ENCODE measurements at places on chromosomes 12 and 14.

GRCh38 chr12:118292836-118293235 lies 79.9 kb downstream of the TAOK3 start:
- DNase-seq: no peak

DNA sequence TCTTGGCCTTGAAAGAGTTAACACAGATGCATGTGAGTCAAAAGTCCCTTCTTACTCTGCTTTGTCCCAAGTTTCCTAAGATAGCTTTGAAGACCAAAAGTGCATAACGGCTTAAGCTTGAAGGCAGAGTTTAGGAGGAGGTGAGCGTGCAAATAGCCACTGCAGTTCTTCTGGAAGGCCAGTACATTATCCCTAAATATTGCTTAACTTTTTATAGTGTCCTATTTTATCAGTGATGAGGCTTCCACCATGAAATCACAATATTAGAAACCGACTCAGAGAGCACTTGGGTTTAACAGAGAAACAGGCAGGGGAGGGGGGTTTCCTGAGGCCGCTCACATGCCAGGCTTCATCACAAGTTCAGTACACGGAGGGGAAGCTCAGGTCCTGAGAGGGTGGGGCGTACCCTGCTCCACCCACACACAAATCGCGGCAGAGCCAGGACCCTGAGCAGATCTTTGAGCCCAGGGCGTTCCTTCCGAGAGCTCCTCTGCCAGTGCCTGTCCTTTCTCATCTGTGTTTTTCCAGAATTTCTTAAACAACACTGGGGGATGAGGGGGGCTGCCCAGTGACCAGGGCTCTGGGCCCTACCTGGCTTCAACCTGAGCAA lies 26.8 kb upstream of the BDKRB2 start:
- no peak for DNase-seq

DNA sequence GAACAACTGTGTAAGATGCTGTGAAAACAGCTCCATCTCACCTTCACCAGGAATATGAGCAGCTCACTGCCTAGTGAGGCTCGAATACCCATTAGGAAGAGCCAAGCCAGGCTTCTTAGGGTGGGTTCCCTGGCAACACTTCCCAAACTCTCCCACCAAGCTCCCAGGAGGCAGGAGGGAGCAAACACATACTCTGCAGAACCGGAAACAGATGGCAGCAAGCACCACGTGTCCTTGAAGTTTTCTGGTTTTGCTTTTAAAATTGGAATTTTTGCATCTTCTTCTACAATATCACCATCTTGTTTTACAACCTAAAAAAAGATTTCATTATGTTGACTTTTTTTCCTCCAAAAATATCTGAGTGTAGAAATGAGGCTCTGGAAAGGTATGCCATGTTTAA lies 186.7 kb downstream of the ZFP36L1 start:
- no peak for DNase-seq

DNA sequence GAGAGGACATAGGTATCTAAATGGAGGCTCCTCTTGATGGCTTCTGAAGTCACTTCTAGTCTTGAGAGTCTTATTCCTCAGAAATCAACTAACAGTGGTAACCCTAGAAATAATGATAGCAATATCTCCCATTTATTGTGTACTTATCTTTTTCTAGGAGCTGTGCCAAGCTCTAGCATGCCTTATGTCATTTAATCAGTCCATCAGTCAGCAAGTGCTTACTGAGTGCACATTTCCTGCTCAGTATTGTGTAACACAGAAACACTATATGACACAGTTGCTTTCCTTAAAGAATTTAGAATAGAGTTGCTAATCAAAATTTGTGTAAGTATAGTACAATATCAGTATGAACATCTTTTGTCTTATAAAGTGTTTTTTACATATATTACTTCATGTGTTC lies 36.6 kb downstream of the KRT76 start:
- DNase-seq: no peak

DNA sequence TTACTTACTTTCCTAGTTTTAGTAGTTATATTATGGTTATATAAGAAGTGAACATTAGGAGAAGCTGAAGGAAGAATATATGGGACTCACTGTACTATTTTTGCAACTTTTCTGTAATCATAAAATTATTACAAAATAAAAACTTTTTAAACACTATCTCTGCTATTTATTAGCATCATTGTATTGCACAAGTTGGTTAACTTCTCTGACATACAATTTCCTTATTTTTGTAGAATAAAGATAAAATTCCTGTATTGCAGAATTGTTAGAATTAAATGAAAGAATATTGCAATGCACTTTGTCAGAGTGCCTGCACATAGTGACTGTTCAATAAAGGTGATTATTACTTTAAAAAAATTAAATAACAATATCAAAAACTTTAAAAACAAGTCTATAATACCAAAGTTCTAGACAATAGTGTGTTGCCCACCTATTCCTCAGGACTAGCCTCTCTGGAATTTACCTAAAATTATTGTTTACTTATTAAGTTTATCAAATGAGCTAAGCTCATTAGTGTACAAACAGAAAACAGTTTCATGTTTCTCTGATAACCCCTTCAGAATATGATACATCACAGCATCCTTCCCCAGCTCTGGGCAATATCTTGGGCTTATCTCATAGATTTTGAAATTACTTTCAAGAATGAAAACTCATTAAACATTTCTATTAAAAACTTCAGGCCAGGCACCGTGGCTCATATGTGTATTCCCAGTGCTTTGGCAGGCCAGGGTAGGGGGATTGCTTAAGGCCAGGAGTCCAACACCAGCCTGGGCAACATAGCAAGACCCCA lies 77.4 kb upstream of the TMPO start:
- DNase-seq: no peak

- DNase-seq: no peak
Observed at GRCh38 chr12:111025301-111025700, 104.9 kb upstream of the MYL2 start.

DNA sequence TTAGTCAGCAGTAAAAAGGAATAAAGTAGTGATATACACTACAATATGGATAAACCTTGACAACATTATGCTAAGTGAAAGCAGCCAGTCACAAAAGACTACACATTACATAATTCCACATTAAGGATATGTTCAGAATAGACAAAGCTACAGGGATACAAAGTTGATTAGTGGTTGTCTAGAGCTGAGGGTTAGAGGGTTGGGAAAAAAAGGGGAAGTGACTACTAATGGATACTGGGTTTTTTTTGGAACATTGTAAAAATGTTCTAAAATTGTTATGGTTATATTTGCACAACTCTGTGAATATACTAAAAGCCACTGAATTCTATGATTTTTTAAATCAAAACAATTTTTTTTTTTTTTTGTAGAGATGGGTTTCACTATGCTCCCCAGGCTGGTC lies 4.8 kb upstream of the NGDN start:
- no peak for DNase-seq

- no peak for DNase-seq
Observed at GRCh38 chr12:2228535-2228934, 175.7 kb downstream of the CACNA1C start.

- DNase-seq: no peak
Observed at GRCh38 chr14:25117342-25117741, 67.4 kb upstream of the STXBP6 start.

DNA sequence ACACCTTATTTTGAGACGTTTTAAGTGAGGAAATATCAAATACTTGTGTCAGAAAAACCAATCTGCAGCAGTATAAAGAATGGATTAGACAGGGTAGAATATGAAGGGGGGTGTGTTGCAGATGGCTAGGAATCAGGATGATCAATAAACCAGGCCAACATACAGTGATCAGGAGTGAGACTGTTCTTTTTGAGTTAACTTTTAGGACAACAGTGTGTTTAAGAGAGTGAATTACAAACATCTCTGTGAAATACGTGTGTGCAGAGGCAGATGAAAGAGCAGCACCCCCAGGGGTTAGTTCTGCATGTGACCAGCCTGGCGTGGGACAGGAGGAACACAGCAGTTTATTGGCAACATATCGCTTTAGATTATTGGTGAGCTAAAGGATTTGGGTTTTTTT lies 10.6 kb upstream of the NRDE2 start:
- DNase-seq: no peak

DNA sequence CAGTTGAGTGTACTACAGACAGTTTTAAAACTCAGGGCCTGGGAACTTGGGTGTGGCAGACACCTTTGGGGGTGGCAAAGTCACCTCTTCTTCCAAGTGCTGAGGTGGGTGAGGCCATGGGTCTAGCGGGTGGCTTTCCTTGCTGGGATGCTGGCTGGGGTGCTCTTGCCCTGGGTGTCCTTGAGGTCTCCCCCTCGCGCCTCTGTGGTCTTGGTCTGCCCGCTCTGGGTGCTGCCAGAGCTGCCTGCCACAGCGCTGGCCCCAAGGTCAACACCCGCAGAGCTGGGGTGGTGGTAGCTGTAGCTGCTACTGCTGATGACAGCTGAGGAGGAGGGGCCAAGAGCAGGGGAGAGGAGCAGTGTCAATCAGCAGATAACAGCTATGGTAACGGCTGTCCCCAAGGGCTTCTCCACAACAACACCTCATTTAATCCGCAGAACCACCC lies 6.8 kb downstream of the KRT74 start:
- no peak for DNase-seq

GRCh38 chr14:65281991-65282895 lies 130.3 kb upstream of the FUT8 start:
- peak; percentile 57 for DNase-seq
